ENCODE measurements at places on chromosomes 3 and 15. TPM values are rescaled to one million over a fixed set of nuclear protein-coding genes. Genes with fewer than 3 reads are reported as not detected.

Gene CCR3
- total RNA-seq: not detected

Gene UROC1
- total RNA-seq: not detected

Gene CACNA1D
- 13.0 TPM for total RNA-seq

Gene ANKRD63
- total RNA-seq: not detected

Gene CHDH
- 7.3 TPM for total RNA-seq

Gene GABRG3
- not detected for total RNA-seq

Gene RNU5B-1
- 44.7 TPM for total RNA-seq

Gene CYP1A1
- total RNA-seq: 0.18 TPM

Gene CGNL1
- 38.1 TPM for total RNA-seq

Gene MSL2
- 39.1 TPM for total RNA-seq

Gene CRBN
- 87.5 TPM for total RNA-seq

Gene CHRFAM7A
- total RNA-seq: 4.7 TPM

Gene SPG21
- total RNA-seq: 73.6 TPM

Gene GASK1A
- total RNA-seq: 17.8 TPM

Gene MASP1
- 6.3 TPM for total RNA-seq
